ENCODE measurements at places on chromosomes 5 and 9. TPM values are rescaled to one million over a fixed set of nuclear protein-coding genes. Genes with fewer than 3 reads are reported as not detected.

Gene GABBR2
- 0.50 TPM for total RNA-seq

Gene ARHGEF28
- 1.3 TPM for total RNA-seq

Gene LRRC70
- 1.7 TPM for total RNA-seq

Gene GALT
- total RNA-seq, result 31.5 TPM

Gene STPG3
- not detected for total RNA-seq

Gene ST6GALNAC4
- total RNA-seq, result 35.3 TPM

Gene KCTD16
- 0.16 TPM for total RNA-seq

Gene SPAAR
- total RNA-seq, result not detected

Gene GARIN3
- total RNA-seq, result not detected

Gene PCDHGA6
- 4.8 TPM for total RNA-seq

Gene PHYHD1
- total RNA-seq, result 10.4 TPM

Gene SLC6A3
- 0.85 TPM for total RNA-seq

Gene CAPSL
- total RNA-seq, result not detected

Gene TEK
- 7.9 TPM for total RNA-seq

Gene HTR1A
- total RNA-seq, result 4.7 TPM

Gene DNAJB5
- 37.4 TPM for total RNA-seq

Gene PAEP
- total RNA-seq, result not detected

Gene RC3H2
- 37.5 TPM for total RNA-seq

Gene GLDC
- 133 TPM for total RNA-seq

Gene PCYOX1L
- total RNA-seq, result 14.7 TPM

Gene LPAR1
- total RNA-seq, result 3.8 TPM

Gene ECSCR
- 2.2 TPM for total RNA-seq

Gene TPPP
- 1.4 TPM for total RNA-seq

Gene TNFAIP8
- 29.2 TPM for total RNA-seq

Gene PCDHA9
- total RNA-seq, result 3.3 TPM

Gene IRX1
- total RNA-seq, result 1.8 TPM

Gene OR2S2
- total RNA-seq, result not detected

Gene TRIM23
- 16.6 TPM for total RNA-seq

Gene PCDHB8
- total RNA-seq, result 2.6 TPM

Gene PCDHA3
- 4.0 TPM for total RNA-seq

Gene LURAP1L
- 0.74 TPM for total RNA-seq

Gene TAL2
- not detected for total RNA-seq

Gene C8G
- total RNA-seq, result not detected

Gene HRH2
- total RNA-seq, result 5.9 TPM

Measured in GM23338 (cell line).